ENCODE measurements at places on chromosomes 1 and 21.

DNA sequence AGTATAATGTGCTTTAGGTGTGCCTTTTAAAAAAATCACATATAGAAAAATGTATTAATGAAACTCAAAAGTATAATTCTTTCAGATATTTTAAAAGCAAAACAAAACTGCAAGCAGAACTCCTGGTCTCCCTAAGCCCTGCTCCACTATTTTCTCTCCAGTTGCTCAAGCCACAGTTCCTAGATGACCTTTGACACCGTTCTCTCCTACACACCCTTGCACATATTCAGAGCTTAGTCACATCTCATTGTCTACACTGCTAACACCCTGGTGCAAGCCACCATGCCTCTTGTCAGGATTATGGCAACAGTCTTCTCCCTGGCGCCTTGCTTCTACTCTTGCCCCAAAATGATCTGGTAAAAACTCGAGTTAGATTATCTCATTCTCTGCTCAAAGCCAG is 50.2 kb upstream of the ROR1 start:
- DNase-seq = no peak

GRCh38 chr21:35111321-35111930 is 62.3 kb upstream of the RUNX1 start:
- no peak for DNase-seq

DNA sequence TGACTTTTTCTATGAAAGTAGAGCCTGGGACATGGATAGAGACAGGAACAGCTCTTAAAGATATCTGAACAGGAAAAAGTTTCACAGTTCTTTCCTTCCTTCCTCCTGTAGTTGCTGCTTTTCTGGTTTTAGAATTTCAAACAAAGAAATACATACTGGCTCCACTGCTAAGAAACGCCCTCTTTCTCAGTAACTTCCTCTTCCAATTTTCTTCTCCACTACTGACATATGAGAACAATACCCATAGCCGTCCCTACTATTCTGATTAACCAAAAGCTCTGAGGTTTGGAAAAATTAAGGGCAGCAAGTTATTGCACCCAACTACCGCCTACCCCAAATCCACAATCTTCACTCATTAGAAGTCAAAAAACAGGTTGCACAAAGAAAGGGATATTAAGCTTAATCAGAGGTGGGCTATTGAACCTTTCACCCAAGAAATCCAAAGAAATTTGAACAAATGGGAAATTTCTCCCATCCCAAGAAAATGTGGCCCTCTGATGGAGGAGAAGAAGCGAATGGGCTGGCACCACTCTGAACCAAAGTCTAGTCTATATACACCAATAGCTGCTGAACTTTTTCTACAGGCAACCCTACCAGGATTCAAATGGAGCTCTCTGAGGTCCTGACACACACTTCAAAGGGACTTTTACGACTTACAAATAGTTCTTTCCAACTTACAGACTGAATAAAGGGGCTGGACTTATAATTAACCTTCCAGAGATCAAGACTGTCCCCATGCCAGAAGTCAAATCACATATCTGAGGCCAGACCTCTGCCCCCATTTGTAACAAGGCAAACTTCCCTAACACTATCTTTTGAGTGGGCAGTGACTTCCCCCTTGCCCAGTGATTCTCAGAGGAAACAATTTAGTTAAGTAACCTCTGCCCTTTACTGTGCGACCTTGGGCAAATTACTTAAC is 1.7 kb downstream of the WASF2 start:
- DNase-seq = no peak

GRCh38 chr1:231242516-231243198 is 1.6 kb downstream of the GNPAT start:
- no peak for DNase-seq

- no peak for DNase-seq
These were observed 30.2 kb upstream of the DUSP10 start for GRCh38 chr1:221772117-221772516.

DNA sequence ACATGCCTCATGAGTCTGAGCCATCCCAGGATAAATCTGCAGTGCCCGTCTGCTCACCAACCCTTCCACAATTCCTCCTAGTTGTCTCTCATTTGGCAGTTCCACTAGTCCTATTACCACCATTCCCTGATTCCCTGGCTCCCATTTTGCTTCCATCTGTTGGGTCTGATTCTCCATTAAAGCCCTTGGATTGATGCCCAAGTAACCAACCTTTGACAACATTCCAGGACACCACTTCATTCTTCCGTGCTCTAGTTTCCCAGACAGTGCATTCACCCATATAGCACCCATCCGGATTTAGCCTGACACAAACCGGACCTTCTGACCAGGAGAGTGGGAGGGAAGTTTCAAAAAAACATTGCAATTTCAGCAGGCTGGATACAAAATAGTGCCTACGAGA is 189.4 kb upstream of the PALMD start:
- DNase-seq = no peak

DNA sequence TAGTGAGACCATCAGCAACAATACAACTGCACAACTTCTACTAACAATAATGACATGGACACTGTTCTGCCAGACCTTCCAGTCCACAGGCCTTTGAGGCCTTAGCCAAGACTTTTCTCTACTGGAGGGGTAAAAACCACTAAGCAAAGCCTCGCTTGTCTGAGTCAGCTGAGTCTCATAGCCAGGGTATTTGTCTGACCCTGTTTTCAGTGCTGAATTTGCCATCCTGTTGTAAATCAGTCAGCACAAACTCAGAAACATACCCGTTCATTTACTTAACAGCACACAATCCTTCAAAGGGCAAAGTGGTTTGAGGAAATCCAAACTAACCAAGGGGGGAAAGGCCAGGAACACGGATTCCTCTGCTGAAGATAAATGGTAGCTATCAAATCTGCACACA is 537.8 kb downstream of the SMYD3 start:
- DNase-seq = no peak

DNA sequence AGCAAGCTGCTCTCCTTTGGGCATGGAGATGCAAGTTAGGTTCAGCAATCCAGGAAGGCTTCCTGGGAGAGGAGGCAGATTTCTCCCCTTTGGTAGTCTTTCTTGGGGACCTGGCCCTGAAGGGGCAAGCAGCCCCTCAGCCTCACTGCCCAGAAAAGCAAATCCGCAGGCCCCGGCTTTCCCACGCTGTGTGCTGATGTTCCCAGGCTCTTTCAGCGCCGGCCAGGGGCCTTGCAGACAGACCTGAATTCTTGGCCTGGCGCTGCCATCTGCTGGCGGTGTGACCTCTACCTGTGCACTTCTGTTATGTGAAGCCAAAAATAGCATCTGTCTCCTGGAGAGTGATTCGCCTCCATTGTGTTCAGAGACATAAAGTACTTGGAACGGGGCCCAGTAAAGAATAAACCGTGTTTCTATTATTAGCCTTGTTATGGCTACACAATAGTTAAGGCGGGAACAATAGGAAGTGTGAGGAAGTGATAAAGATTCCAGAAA is 64.8 kb downstream of the ALPL start:
- DNase-seq = no peak

GRCh38 chr1:29820401-29820800 is 584.1 kb downstream of the PTPRU start:
- DNase-seq = no peak

DNA sequence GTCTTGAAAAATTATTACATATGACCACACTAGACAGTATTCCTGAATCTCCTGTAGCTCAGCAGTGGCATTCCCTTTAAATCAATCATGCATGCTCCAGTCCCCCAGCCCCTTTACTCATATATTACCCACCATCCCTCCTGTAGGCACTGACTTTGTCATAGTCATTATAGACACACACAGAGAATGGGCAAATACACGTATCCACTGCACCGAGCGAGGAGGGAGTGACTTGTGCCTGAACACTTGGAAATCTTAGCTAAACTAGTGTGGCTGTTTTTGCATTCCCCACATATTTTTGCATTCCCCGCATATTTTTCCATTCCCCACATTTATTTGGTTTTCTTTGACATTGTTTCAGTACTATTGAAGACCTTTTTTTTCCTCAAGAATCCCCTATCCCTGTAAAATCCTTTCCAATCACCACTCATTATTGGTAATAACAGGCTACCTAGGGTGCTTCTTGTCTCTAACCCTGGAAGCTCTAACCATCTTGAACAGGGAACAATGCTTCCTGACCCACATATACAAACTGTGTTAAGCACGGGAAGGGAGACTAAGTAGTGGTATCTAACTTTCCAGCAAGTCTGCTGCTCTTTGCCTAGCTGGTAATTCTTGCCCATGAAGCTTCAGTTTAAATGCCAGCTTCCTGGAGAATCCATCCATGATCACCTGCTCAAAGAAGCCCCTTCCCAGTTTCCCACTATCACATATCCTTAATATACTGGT is 534.4 kb upstream of the CAMK1G start:
- DNase-seq = no peak

DNA sequence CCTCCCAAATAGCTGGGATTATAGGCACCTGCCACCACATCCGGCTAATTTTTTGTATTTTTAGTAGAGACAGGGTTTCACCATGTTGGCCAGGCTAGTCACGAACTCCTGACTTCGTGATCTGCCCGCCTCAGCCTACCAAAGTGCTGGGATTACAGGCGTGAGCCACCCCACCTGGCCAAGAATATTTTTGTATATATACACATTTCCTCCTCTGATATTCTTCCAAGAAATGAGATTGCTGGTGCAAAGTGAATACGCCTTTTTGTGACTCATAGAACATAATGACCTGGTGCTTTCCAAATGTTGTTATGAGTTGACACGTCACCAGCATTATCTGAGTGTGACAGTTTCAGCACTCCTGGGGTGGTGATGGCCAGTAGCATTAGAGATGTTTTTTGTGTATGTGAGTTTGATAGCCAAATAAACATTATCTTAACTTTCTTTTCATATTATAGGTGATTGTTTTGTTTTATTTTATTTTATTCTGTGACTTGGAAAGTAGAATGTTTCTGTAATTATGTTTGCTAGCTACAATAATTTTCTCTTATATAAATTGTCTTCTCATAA is 54.9 kb downstream of the KCNK1 start:
- no peak for DNase-seq

DNA sequence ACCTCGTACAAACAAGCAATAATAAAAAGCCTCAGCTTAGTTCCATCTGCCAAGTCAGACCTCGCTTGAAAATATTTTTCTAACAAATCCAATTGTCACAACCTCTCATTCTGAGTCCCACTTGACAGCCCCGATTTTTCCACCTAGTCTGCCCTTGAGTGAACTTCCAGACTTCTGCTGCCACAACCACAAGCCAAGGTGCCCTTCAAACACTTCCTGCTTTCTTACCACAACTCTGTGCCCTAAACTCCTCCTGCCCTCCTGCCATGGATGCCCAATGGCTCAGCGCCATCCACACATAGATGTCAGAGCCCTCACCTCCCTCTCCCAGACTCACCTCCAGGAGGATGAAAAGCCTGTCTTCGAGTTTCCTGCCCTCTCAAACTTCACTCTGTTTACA is 3.9 kb downstream of the TMPRSS2 start:
- no peak for DNase-seq

- DNase-seq = no peak
These were observed 339.1 kb downstream of the NTNG1 start for GRCh38 chr1:107479865-107480350.

DNA sequence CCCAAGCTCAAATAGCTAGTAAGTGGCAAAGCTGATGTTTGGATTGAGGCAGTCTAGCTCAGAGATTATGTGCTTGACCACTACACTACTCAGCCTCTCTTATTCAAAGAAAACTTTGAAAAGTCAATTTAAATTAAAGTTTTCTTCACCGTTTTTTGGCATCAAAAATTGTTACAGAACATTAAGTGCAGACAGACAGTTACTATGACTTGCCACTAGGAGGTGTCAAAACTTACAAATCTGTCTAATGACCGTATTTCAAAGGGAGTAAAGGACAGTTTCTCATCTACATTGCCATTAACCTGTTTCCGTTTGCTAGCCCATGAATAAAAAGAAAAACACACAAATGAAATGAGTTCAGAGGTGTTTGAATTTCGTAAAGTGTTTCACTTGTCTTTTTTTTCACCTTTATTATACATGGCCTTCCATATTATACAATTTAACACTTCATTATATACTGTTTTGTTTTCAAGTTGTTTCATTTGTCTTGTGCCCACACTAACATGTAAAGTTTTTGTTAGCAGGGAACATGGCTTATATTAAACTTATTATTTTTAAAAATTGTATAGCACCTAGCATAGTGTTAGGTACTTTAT is 57.4 kb upstream of the MTF2 start:
- DNase-seq = no peak

DNA sequence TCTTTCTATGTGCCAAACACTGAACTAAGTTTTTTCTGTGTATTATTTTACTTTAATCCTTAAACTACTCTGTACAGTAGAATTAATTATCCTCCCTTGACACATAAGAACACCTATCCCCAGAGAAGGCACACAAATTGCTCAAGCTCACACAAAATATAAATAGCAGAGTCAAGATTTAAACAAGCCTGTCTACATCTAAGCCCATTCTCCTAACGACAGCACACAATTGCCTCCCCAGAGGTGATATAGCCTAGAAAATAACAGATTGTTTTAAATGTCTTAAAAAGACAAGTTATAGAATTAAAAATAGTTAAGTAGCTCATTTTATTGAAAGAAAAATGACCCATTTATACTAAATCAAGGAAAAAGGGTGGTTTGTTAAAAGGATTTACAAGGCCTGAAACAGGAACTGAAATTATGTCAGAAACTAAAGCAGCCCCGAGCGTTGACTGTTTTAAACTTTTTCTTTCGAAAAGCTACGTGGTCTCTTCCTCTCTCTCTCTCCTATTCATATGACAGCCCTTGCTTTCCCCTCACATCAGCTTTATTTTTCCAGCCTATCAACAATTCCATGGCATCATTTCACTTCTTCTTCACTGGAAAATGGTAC is 30.5 kb downstream of the TNFSF18 start:
- DNase-seq = no peak

- DNase-seq = no peak
These were observed 52.6 kb downstream of the ABCA4 start for GRCh38 chr1:94068096-94068998.

DNA sequence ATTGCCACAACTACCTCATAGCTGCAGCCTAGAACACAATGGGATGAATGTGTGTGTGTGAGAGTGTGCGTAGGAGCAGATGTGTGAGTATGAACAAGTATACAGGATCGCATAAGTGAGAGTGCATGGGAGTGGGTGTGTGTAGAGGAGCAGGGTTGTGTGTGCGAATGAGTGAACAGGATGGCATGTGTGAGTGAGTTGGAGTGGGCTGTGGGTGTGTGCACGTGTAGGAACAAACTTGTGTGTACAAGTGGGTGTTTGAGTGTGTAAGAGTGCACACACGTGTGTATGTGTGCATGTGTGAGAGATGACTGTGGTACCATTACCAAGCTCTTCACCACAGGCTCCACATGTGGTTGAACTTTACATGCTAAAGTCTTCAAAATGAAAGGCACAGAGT is 175.4 kb upstream of the EDN2 start:
- no peak for DNase-seq

- DNase-seq = no peak
These were observed 35.0 kb downstream of the ZNF496 start for GRCh38 chr1:247296599-247297180.

GRCh38 chr1:51215169-51215568 is 20.9 kb upstream of the RNF11 start:
- DNase-seq = no peak

- DNase-seq = no peak
These were observed 65.3 kb upstream of the COL6A1 start for GRCh38 chr21:45916011-45916840.

- no peak for DNase-seq
These were observed 66.3 kb downstream of the SIM2 start for GRCh38 chr21:36765229-36765628.
